ENCODE measurements at places on chromosomes 5 and 9. TPM values are rescaled to one million over a fixed set of nuclear protein-coding genes. Genes with fewer than 3 reads are reported as not detected.

BTF3 gene
- total RNA-seq = 207 TPM

DNA sequence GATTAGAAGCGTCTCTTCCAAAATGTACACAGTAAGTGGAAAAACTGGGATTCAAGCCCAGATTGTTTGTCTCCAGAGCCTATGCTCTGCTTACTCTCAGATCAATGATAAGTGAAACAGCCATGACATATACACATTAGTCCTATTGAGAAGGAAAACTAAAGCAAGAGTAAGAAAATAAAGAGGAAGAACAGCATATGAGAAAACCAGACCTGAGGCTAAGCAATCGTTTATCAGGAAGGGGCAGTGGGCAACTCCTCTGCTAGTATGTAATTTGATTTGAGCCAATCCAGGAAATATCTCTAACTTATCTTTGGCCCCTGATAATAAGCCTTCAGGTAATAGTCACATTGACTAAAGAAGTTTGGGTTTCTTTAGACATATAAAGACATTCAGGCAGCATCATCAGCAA, 789.9 kb upstream of the C9orf72 start:
- H3K36me3 ChIP-seq = no peaks in the 10 kb centered on the region
- no peak overlapping the region for H3K27ac ChIP-seq
- no peak overlapping the region for H3K4me3 ChIP-seq
- no peak for DNase-seq
- H3K27me3 ChIP-seq = no peaks in the 10 kb centered on the region
- no peaks in the 10 kb centered on the region for H3K4me1 ChIP-seq

- no peak overlapping the region for H3K27ac ChIP-seq
- H3K4me3 ChIP-seq = no peak overlapping the region
- H3K4me1 ChIP-seq = no peaks in the 10 kb centered on the region
- DNase-seq = no peak
- no peaks in the 10 kb centered on the region for H3K27me3 ChIP-seq
- no peaks in the 10 kb centered on the region for H3K36me3 ChIP-seq
Observed at GRCh38 chr5:81486711-81487110, 92.8 kb upstream of the ACOT12 start.

- peaks cover 14% of the 10 kb centered on the region for H3K4me1 ChIP-seq
- peaks cover 32% of the 10 kb centered on the region for H3K36me3 ChIP-seq
- no peak overlapping the region for H3K4me3 ChIP-seq
- no peak overlapping the region for H3K27ac ChIP-seq
- H3K27me3 ChIP-seq = no peaks in the 10 kb centered on the region
Observed at GRCh38 chr9:120465685-120466407, 114.1 kb downstream of the CDK5RAP2 start.

- DNase-seq = no peak
- H3K27me3 ChIP-seq = no peaks in the 10 kb centered on the region
- no peaks in the 10 kb centered on the region for H3K36me3 ChIP-seq
- no peak overlapping the region for H3K4me3 ChIP-seq
- no peak overlapping the region for H3K27ac ChIP-seq
- H3K4me1 ChIP-seq = peaks cover 19% of the 10 kb centered on the region
Observed at GRCh38 chr5:116451905-116452450, 122.6 kb downstream of the SEMA6A start.

DNA sequence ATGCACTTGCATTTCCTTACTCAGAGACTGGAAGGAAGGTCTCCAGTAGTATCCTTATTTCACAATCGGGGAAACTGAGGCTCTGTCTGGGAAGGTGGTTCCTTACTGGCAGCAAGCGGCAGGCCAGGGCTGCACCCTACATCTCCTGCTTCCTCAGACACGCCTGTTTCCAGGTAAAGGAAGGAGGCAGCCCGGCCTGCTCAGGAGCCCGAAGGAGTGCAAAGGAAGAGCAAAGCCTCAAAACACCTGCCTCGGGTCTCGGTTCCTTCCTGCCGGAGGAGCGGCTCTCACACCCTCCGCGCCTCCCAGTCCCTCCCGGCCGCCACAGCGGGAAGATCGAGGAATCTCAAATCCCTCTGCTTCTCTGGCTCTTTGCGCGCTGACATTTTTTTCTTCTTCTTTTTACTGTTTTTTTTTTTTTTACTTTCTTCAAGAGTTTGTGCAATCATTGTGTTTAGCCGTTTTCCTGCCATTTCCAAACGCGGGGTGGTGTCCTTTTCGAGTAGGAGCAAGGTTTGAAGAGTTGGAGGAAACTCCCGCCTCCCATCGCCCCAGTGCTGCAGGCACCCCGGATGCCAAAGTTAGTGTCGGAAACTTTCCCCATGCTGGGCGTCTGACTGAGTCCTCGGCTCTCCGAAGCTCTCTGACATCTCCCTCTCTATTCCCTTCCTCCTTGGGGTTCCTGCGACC, 1.0 kb downstream of the GGTA1 start:
- H3K4me3 ChIP-seq = peak overlapping the region; percentile 61
- DNase-seq = no peak
- H3K27ac ChIP-seq = no peak overlapping the region
- H3K36me3 ChIP-seq = no peaks in the 10 kb centered on the region
- peaks cover 32% of the 10 kb centered on the region for H3K27me3 ChIP-seq

- peak; percentile 80 for DNase-seq
- H3K27ac ChIP-seq = peak overlapping the region; percentile 98
- peaks cover 8% of the 10 kb centered on the region for H3K36me3 ChIP-seq
- no peaks in the 10 kb centered on the region for H3K27me3 ChIP-seq
- peaks cover 66% of the 10 kb centered on the region for H3K4me1 ChIP-seq
Observed at GRCh38 chr5:151740336-151740942, 18.0 kb downstream of the ATOX1 start.
